Fibroblast of skin of back (primary cell): ENCODE measurements at places on chromosomes 12 and 14.

DNA sequence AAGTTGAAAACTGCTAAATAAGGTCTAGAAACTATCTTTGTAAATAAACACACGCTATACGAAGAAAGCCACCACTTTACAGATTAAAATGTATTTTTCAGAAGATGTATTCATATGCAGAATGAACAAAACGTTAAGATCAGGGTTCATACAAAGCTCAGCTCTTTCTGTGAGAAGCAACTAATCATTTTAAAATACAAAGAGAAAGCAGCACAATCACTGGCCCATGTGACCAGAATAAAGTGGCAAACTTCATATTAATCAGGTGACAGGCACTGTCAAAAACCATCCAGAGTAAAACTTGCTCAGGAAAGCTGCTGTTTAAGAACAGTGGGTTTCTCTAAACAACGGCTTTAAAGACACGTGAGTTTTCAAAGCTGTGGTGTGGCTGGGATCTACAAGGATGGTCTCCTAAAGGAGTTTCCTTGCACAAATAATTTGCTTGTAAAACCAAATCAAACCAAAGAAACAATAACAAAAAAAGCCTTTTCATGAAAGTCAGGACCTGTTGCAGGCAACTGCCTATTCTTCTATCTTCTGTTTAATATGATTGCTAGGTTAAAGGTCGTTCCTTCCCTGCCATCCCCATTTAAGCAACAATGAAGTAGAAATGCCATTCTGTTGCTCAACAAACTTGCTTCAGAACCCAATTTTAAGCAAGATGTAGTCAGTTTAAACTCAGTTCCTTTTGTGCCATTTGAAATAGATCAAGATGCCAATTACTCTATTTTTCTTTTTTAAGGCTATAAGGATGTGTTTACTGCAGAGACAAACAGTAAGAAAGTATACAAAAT, 22.3 kb downstream of the SEL1L start:
- DNase-seq, result no peak

DNA sequence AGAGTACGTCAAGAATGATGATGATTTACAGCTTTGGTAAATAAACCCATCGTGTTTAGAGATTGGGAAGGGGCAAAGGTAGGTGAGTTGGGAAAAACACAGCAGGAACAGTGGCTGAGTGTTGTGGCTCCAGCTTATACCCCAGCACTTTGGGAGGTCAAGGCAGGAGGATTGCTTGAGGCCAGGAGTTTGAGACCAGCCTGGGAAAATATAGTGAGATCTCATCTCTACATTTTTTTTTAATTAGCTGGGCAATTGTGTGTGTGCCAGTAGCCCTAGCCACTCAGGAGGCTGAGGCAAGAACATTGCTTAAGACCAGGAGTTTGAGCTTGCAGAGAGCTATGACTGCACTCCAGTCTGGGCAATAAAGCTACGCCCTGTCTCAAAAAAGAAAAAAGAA, 77.1 kb downstream of the RASSF9 start:
- DNase-seq, result no peak

- DNase-seq, result no peak
Measured at GRCh38 chr12:32644431-32644830, 34.7 kb upstream of the DNM1L start.

- DNase-seq, result no peak
Measured at GRCh38 chr12:132527883-132528264, 37.9 kb downstream of the FBRSL1 start.

DNA sequence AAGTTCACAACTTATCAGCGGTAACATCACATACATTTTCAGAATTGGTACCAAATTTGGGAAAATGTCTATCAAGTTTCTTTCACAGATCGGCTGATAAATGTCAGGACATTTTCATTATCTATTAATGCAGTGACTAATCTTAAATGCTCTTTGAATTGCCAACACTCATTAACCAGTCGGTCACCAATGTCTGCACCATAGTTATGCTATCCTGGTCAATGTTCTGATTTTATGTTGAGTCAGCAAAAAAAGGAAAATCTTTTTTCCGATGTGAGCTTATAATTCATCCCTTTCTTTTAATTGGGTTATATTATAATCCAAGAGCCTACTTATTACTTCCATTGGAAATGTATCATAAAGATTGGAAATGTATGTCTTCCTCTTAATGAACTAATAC, 77.2 kb downstream of the NTF3 start:
- DNase-seq, result no peak

DNA sequence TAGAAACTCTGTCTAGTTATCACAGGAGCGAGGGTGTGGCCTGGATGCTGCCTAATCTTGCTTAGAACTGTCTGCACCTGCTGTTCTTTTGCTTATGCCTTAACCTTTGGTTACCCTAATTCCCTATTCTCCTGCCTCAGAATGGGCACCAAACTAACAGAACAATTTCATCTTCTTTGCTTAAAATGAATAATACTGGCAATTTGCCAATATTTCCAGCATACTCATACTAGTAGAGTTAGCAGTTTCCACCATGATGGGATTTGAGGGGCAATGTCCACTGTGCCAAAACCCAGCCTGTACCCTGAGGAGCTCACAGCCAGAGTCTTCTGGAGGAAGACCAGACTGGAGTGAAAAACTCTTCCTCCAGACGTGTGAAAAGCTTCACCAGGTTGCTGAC, 136.4 kb downstream of the RPS29 start:
- no peak for DNase-seq

GRCh38 chr14:92880851-92881250, 42.1 kb upstream of the CHGA start:
- no peak for DNase-seq

- DNase-seq, result peak; percentile 58
Measured at GRCh38 chr12:6312529-6313325, 2.2 kb downstream of the PLEKHG6 start.

GRCh38 chr12:95908573-95908972, 33.8 kb downstream of the CCDC38 start:
- peak; percentile 74 for DNase-seq

GRCh38 chr14:67765192-67765834, 51.1 kb downstream of the ZFYVE26 start:
- DNase-seq, result no peak

GRCh38 chr12:112468046-112468445, 49.3 kb downstream of the PTPN11 start:
- no peak for DNase-seq

DNA sequence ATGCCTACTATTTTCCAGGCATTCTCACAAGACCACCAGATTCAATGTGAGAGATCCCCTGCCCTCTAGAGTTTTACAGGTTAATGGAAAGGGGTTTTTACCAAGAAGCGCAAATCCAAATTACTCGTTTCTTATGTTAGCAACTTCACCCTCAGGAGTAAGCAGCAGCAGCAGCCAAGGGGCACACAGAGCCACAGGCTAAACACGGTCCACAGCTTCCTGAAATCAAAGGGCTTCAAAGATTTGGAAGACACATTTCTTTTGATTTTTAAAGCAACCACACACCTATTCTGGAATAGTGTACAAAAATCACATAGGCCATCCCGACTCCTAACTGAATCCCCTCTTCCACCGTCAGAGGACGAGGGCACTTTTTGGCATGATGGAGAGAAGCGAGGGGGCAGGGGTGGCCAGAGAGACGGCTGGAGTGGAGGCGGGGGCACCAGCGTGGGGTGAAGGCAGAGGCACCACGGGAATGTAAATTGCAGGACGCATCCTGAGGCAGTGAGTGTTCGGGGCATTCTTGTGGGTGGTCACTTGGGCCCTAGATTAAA, 107.0 kb downstream of the ARF6 start:
- DNase-seq, result no peak

DNA sequence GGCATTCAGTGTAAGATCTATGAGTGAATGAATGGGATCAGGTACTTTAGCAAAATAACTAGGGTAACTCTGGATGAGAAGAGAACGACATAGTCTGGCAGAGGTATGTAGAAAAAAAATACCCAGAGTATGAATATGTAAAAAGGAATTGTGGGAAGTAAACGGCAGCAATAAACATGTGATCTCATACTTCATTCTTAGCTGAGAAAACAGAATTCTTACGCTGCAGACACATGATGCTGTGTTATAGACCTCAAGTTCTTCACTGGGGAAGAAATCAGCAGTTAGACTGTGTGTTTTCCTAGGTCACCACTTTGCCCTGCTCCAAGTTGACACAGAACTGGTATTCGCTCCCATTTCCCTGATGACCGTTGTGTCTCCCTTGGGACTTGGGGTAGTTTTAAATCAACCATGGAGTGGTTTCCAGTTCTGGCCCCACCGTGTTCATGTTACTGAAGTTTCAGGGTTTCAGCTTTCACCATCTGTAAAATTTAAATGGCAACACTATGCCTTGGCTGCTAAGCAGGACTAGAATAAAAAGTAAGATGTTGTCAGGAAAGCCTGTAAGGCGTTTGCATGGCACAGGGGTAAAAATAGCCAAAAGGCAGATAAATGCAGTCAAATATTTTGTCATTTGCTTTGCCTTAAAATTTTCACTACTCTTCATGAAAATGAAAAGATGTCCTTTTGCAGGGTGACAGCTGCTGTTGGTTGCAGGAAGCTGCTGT, 223.7 kb downstream of the PELI2 start:
- DNase-seq, result peak; percentile 79

DNA sequence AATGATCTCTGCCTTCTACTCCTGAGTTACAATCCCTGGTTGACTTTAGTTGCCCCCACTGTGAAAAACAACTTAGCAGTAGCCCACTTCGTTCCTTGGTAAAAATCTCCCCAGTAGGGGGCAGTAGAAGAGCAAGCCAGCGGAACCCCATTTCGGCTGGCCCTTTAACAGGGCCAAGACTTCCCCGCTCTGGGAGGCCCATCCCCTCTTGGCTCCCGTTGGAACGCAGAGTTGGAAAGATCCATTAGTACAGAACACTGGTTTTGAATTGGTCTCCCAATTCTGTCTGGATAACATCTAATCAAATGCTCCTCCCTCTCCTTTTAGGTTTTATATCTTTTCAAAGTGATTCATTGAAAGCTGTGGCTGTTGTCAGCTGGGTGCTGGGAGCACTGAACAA, 1133.3 kb downstream of the BCL11B start:
- no peak for DNase-seq

DNA sequence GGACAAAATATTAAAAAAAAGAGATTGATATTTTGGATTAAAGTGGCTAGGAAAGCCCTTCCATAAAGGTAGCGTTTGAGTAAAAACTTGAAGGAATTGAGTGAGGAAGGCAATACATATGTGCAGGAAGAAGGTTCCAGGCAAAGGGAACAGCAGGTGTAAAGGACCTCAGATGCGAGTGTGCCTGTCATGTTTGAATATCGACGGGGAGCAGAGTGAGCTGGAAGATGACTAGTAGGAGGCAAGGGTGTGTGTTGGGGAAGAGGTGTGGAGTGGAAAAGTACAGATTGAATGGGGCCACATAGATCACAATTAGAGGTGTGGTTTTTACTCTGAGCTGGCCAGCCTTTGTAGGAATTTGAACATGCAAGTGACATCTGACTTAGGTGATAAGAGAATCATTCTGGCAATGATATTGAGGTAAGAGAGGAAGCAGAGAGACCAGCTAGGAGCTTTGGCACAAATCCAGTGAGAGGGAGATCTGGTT, 15.0 kb upstream of the FBXO33 start:
- DNase-seq, result no peak

GRCh38 chr12:3091382-3092241, 14.4 kb downstream of the TSPAN9 start:
- DNase-seq, result no peak

- DNase-seq, result no peak
Measured at GRCh38 chr14:58129208-58129607, 22.8 kb downstream of the ARMH4 start.

GRCh38 chr12:69949311-69950002, 124.4 kb downstream of the MYRFL start:
- DNase-seq, result no peak

- DNase-seq, result no peak
Measured at GRCh38 chr12:127621366-127621765, 645.6 kb upstream of the TMEM132C start.
